ENCODE measurements at places on chromosomes 3 and 15.

DNA sequence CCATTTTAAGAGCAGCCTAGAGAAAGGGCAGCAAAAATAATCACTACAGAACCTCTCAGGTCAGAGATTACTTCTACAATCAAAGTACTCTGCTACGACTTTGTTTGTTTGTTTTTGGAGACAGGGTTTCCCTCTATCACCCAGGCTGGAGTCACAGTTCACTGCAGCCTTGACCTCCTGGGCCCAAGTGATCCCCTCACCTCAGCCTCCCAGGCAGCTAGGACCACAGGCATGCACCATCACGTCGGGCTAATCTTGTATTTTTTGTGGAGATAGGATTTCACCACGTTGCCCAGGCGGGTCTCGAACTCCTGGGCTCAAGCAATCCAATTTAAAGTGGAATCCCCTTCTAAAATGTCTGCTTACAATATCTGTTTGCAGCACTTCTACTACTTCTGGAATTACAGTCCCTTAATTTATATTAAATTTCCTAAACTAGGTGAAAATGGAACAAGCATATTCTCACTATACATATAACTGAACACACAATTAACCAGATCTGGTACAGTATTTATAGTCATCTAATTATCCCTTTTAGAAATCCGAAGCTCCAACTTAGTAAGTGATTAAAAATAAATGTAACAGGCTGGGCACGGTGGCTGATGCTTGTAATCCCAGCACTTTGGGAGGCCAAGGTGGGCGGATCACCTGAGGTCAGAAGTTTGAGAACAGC is 4.4 kb downstream of the UACA start:
- DNase-seq, result no peak

DNA sequence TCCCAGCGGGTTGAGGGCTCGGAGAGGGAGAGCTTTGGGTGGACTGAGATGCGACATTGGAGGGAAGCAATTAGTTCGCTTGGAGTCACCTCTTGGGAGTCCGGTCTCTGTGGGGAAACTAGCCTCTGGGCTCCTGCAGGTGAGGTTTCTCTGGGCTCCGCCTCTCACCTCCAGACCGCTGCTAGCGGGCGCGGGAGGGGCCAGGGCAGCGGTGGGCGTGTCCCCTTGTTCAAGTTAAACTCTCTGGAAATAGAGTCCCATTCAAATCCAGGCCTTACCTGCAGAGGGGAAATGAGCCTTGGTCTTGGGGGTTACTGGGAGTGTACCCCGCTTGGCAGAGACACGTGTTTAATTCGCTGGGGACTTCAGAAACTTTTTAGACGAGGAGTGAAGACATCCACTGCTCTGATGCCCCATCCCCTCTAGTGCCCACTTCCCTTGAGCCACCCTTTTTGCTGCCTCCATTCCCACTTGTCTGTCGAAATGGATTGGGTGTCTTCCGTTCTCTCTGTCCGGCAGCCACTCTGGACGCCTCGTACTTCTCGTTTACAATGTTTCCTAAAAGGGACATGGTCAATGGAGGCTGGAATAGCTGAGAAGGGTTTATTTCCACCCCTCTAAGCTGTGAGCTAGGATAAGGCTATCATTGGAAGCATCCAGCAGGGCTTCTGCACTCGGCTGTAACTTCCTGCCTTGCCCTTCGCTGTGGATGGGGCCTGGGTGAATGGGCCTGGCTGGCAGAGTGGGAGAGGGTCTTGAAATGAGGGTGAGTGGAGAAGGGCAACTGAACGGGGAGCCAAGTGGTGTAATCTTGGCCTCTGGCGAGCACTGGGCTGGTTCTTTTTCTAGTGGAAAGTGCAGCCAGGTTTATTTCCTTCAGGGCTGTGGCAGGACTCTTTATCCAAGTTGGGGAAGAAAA is 1.1 kb downstream of the MITF start:
- DNase-seq, result no peak

DNA sequence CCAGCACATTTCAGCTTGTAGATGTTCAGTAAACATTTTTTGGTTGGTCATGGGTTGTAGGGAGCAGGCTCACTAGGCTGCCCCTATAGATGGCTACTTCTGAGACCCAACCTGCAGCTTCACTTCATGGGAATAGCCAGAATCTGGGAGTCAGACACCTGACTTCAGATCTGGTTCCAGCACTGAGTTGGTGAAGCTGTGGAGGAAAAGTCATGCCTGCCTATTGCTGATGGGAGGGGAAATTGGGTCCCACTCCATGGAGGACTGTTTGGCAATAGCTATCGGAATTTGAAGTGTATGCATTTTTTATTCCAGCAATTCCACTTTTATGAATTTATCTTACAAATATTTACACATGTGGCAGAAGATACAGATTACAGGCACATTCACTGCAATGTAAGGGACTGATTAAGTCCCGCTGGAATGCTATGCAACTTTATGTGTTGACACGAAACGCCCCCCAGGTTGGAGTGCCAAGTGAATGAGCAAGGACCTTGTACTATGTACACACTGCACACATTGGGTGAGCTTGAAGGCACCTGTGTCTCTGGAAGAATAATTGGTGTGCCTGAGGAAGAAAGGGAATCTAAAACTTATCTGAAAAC is 7.8 kb upstream of the CCR1 start:
- no peak for DNase-seq

GRCh38 chr3:31896648-31897433 is 84.2 kb downstream of the OSBPL10 start:
- no peak for DNase-seq

DNA sequence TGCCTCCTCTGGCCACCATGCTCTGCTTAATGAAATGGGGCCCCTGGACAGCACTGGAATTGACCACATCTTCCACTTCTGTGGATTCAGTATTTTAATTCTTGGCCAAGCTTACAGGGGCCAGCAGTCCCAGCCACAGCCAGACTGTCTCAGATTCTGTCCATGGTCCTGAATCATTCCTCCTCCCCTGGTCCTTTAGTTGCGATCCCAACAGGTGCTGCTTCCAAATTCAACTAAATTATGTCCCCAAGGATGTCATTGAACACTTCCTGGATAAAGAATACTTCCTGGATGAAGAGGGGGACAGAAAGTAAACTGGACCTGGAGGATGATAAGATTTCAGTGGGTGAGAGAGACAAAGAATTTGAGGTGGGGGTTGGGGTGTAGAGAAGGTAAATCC is 111.1 kb upstream of the FOXB1 start:
- DNase-seq, result no peak

- DNase-seq, result no peak
These were observed 17.5 kb downstream of the PLA2G4F start for GRCh38 chr15:42138968-42139386.

GRCh38 chr3:23308986-23309625 is 106.0 kb downstream of the UBE2E2 start:
- no peak for DNase-seq

DNA sequence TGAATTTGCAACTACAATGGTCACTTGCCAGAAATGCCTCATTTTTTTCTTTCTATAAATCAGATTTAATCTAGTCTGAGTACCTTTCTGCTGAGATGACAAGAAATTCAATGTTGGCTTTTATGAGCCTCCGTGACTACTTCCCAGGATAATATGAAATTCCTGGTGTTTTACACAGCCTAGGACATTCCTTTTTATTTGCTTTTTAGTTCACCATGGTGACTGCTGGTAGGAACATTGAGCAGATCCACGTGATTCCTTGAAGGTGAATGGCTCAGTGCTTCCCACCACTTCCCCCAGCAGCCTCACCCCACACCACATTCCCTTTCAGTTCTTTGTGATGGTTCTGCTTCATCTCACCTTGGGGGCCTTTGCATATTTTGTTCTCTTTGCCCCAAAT is 4.3 kb upstream of the NPTN start:
- DNase-seq, result no peak

- no peak for DNase-seq
These were observed 107.1 kb downstream of the TMCO5A start for GRCh38 chr15:38041576-38041975.

DNA sequence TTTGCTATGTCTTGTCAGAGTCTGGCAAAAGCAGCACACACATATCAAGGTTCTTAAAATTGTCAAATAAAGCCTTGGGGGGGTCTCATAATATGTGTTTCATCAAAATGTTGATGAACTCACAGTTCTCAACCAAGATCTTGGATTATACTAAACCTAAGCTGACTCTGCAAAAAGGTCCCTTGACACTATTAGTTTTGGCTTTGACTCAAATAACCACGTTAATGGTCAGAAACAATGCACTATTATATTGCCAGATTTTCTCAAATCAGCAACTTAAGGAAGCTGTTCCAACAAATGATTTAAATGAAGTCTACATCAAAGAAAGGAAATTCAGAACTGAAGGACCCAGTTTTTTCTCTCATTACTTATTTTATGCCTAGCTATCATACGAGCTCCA is 1063.9 kb downstream of the ROBO1 start:
- no peak for DNase-seq

DNA sequence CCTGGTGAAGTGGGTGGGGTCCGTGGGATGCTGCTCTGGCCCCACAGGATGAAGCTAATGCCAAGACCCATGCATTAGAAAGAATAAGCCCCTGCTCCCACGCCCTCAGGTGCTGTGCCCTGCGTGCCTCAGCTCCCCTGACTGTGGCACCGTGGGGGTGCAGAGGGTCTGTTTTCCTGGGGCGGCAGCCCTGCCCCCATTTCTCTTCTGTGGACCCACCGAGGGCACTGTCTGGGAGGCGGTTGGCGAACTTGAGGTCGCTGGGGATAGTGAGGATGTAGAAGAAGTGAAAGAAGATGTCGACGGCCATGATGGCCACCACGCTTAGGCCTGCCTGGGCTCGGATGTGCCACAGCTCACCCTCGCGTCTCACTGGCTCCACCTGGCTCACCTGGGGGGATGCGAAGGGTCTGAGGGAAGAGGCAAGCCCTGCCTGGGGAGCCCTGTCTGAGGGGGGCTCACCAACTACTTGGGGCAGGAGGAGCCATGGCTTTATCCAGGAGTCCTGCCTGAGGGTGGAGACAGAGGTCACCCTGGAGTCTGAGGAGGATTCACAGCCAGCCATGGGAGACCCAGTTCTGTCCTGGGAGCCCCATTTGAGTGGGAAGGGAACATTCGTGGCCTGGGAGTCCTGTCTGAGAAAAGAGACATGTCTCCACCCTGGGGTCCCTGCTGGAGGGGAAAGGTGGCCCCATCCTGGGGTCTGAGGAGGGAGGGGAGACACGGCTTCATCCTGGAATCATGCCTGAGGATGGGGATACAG is 5.1 kb downstream of the HHATL start:
- DNase-seq, result no peak

- DNase-seq, result no peak
These were observed 105.6 kb upstream of the HES1 start for GRCh38 chr3:194030372-194030771.

GRCh38 chr3:183698318-183698751 is 738 bp downstream of the YEATS2 start:
- DNase-seq, result no peak

DNA sequence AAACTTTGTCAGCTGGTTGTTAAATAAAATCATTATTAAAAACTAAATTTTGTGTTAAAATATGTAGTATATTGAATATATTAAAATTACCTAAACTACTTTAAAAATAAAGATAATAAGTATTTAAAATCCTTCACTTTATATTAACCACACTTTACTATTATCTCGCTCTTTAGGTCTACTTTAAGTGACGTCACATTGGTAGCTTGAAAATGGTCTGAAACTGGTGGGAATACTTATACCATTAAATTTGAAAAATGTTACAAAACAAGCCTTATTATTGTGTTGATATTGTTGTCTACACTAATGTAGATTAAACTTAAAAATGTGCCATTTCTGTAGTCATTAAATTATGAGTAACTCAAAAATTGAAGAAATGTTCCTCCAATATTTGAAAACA is 77.6 kb downstream of the ZIC4 start:
- DNase-seq, result no peak

DNA sequence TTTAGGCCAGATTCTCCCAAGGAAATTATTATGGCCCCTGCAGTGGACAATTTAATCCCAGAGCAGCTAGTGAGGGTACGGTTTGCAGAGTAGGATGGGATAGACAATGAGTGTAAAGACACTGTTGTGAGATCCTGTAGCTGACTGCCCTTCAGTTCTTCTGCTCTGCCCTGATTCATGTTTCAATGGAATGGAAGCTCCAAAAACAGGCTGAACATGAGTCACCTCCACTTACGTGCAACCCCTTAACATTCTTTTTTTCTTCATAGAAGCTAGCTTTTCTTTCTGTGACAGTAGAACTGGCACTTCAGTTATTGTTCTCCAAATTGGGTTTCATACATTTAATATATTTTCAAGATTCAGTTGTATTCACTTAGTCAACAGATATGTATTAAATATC is 32.1 kb downstream of the CLDN18 start:
- no peak for DNase-seq

DNA sequence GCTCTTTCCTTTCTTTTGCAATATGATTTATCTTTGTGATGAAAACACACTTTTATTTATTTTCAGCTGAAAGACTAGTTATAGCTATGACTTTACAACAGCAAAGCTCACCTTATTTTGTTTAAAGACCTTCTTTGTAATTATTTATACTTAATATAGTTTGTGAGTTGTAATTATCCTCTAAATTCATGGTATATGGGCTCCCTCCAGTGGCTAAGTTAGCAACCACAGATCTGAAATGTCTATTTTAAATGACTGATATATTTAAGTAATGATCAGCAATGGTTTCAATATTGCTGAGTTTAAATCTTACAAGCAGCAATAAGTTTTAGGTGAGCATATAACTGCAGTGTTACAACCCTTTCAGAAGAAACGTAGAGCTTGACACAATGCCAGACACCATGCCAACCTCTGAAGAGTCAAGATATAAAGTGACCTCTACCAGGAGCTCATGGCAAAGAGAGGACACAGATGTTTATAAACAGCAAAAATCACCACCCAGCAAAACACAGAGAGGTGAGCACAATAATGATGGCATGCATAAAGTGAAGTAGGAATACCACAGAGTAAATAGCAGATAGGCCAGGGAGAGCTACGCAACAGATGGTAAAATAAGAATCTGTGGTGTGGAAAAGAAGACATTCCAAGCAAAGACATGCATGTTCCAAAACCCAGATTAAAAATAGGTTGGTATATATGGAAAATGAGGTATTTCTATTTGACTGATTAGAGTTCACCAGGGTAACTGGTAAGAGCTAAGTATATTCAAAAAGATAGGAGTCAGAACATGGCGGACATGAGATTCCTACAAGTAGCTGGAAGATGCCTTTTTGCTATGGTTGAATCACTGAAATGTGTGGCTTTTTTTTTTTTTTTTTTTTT is 143.7 kb upstream of the ZNF385D start:
- DNase-seq, result no peak

Measured in activated naive CD4-positive, alpha-beta T cell (primary cell).